ENCODE measurements at places on chromosomes 5 and 9. TPM values are rescaled to one million over a fixed set of nuclear protein-coding genes. Genes with fewer than 3 reads are reported as not detected.

GRCh38 chr9:2128141-2128540 lies 113.0 kb downstream of the SMARCA2 start:
- H3K4me1 ChIP-seq, result no peaks in the 10 kb centered on the region
- no peak overlapping the region for H3K27ac ChIP-seq
- H3K4me3 ChIP-seq, result no peak overlapping the region
- peaks cover 8% of the 10 kb centered on the region for H3K36me3 ChIP-seq
- no peak for DNase-seq
- H3K27me3 ChIP-seq, result no peaks in the 10 kb centered on the region

GRCh38 chr5:117058740-117059139 lies 484.1 kb upstream of the SEMA6A start:
- no peak overlapping the region for H3K4me3 ChIP-seq
- H3K36me3 ChIP-seq, result no peaks in the 10 kb centered on the region
- no peak for DNase-seq
- no peak overlapping the region for H3K27ac ChIP-seq
- H3K27me3 ChIP-seq, result no peaks in the 10 kb centered on the region

GRCh38 chr9:133130685-133131244 lies 9.7 kb upstream of the RALGDS start:
- H3K4me1 ChIP-seq, result peaks cover 54% of the 10 kb centered on the region
- H3K27ac ChIP-seq, result no peak overlapping the region
- H3K4me3 ChIP-seq, result no peak overlapping the region
- no peaks in the 10 kb centered on the region for H3K27me3 ChIP-seq
- no peaks in the 10 kb centered on the region for H3K36me3 ChIP-seq

DNA sequence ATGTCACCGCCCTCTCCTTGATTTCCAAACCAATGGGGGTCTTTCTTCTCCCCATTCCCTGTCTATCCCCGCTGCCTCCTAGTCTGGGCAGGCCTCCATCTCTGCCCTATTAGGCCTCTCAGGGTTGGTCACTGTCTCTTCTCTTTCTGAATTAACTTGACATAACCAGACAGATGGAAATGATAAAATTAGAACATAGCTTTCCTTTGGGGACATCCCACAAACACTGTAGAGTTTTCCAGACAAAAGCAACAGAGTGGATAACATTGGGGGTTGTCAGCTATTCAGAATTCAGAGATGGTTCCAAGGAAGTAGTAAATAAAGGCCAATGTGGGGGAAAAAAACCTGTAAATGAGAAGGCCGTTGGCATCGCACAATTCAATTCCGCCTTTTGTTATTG lies 24.7 kb downstream of the LHX6 start:
- no peaks in the 10 kb centered on the region for H3K27me3 ChIP-seq
- H3K36me3 ChIP-seq, result no peaks in the 10 kb centered on the region
- DNase-seq, result no peak

GRCh38 chr5:172941067-172941516 lies 18.1 kb upstream of the RPL26L1 start:
- H3K4me3 ChIP-seq, result no peak overlapping the region
- H3K27ac ChIP-seq, result no peak overlapping the region
- DNase-seq, result no peak
- H3K27me3 ChIP-seq, result no peaks in the 10 kb centered on the region
- H3K4me1 ChIP-seq, result peaks cover 30% of the 10 kb centered on the region

DNA sequence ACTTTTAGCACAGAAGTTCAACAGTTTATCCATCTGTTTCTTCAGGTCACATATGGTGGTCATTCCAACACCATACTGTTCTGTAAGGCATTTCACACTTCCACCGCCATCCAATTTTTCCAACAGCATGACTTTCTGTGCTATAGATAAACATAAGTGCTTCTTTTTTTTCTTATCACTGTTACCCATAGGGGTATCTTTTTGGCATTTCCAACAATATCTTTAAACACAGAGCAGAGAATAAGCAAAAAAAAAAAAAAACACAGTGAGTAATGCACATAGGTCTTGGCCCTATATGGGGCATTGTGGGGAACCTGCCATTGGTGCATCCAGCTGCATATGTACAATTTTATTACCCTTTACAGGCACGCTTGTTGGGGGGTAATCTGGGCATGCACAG lies 12.2 kb upstream of the ZNF367 start:
- H3K27ac ChIP-seq, result no peak overlapping the region
- no peaks in the 10 kb centered on the region for H3K36me3 ChIP-seq
- DNase-seq, result no peak
- no peaks in the 10 kb centered on the region for H3K4me1 ChIP-seq
- H3K4me3 ChIP-seq, result no peak overlapping the region
- H3K27me3 ChIP-seq, result no peaks in the 10 kb centered on the region

The CDH6 gene
- total RNA-seq, result 8.7 TPM

The HTR4 gene
- total RNA-seq, result not detected

The IL13 gene
- total RNA-seq, result not detected

The PCSK5 gene
- total RNA-seq, result 18.6 TPM

The NME5 gene
- total RNA-seq, result not detected

Measured in SJCRH30 (cell line).